Coronary artery (tissue), 2 donors: ENCODE measurements at places on chromosomes 5 and 9.

DNA sequence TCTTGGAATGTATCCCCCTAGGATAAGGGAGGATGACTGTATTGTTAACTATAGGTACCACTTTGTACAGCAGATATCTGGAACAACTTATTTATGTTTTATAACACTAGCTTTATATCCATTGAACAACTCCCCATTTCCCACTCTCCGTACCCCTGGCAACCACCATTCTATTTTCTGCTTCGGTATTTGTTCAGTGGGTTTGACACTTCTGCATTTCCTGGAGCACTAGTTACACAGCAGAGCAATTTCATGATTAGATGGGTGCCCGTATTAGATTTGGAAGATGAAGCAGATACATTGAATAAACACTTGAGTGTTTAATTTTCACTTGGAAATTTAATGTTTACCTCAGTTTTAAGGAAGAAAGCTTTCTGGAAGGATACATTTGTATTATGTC lies 67.4 kb downstream of the SLC46A2 start:
- no peak for DNase-seq

- no peak for DNase-seq
These were observed 380.8 kb upstream of the RFX3 start for GRCh38 chr9:3906437-3907213.

DNA sequence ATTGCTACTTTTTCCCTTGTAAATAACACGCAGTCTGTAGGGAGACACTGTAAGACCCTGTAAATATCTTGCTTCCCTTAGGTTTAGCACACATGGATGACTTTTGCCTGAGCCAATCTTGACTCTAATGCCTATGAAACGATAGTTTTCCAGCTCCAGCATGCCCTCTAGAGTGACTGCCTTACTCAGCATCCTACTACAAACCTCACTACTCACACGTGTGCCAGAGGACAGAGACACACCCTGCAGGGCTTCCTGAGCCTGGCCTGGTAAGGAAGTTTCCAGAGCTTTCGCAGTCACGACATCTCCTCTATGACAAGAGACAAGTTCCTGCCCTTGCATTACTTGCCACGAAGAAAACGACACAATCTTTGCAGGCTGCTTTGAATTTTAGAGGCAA lies 138.1 kb downstream of the ATPSCKMT start:
- no peak for DNase-seq

- no peak for DNase-seq
These were observed 123.8 kb downstream of the FAM170A start for GRCh38 chr5:119752921-119753886.

DNA sequence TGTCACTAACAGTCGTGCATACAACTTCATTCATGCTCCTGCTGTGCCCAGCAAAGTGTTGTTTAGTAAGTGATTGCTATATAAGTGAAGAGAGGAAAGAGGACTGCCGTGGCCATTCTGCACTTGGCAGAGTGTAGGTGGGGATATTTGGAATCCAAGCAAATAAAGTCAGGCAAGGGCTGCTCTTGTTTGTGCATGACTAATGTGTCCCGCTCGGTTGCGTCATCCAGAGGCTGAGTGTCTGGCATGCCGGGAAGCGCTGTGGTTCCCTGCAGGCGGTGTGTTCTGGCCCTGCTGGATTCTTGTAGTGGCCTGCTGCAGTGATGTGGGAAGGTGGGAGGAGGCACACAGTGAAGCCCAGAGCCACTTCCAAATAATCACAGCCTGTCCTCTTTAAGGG lies 136.9 kb upstream of the ANKH start:
- DNase-seq: peak; percentile 97

DNA sequence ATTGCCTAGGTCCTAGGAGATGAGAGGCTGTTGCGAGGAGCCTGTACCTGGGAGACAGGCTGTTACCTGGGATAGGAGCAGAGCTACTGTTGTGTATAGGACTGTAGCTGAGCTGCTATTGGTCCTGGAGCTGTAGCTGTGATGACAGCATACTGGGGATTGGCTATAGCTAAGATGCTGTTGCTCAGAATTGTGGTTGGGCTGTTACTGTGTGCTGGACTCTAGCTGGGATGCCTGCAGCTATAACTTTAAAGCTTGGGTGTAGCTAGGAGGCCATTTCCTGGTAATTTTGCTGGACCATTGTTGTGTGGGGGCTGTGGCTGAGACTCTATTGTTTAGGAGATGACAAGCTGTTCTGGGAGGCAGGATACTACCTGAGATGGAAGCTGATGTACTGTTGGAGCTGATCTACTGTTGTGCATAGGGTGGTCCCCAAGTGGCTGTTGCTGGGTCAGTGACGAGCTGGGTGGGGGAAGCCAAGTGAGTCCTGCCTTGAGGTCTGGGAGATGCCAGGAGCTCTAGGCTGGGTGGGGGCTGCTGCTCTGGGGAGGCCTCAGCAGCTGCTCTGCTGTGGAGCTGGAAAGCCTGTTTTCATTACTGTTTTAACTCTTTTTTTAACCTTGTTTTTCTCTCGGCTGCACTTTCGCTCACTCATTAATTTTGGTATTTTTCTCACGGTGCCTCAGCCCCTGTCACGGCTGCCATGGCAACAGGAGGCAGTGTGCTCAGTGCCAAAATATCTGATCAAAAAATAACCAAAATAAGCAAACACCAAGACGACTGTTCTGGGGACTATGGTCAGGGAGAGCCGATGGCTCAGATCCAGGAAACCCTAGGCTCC lies 3.0 kb upstream of the PCDH1 start:
- no peak for DNase-seq

DNA sequence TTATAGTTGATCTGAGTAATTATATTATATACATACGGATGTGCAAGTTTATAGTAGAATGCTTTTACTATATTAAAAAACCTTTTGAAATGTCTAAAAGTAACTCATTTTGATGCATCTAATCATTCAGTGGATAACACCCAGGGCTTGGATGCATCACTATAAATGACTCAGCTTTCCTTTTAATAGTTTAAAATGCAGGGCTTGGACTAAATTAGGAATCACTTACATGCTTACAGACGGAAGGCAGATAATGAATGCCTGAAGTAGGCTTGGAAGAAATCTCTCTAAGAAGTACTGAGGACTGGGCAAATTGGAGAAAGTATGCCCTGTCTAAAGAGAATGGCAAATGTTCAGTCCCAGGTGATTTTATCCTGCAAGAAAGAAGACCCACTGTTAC lies 362.5 kb upstream of the CCNH start:
- DNase-seq: no peak

GRCh38 chr5:98301547-98301946 lies 471.9 kb upstream of the RGMB start:
- no peak for DNase-seq

- DNase-seq: no peak
These were observed 4.3 kb downstream of the ANAPC2 start for GRCh38 chr9:137183980-137184595.

- DNase-seq: peak; percentile 74
These were observed 25.8 kb downstream of the PTGES2 start for GRCh38 chr9:128101690-128102089.

- DNase-seq: no peak
These were observed 25.5 kb downstream of the KCNMB1 start for GRCh38 chr5:170363671-170364070.

DNA sequence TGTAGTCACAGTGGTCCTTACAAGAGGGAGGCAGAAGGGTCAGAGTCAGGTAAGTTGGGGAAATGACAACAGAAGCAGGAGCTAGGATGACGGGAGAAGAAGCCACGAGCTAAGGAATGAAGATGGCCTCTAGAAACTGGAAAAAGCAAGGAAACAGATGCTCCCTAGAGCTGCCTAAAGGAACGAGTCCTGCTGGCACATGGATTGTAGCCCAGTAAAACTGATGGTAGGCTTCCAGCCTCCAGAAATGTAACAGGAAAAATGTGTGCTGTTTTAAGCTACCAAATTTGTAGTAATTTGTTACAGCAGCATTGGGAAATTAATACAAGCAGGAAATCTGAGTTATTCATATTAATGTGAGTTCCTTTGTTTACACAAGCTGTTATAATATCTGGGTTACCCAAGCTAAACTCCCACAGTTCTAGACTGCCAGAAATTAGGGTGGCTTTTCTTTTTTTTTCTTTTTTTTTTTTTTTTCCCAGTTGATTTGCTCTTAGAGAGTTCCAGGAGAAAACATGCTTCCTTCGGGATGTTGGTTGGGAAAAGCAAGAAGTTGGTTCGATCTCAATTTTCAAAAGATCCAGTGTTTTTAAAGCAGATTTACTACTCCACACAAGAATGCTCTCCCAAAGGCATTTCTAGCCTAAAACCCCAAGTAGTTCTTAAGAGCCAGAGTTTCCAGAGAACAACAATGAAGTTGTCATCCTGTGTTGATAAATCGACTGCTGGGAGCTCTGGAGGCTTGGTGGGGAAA lies 400.0 kb upstream of the SLC24A2 start:
- no peak for DNase-seq

DNA sequence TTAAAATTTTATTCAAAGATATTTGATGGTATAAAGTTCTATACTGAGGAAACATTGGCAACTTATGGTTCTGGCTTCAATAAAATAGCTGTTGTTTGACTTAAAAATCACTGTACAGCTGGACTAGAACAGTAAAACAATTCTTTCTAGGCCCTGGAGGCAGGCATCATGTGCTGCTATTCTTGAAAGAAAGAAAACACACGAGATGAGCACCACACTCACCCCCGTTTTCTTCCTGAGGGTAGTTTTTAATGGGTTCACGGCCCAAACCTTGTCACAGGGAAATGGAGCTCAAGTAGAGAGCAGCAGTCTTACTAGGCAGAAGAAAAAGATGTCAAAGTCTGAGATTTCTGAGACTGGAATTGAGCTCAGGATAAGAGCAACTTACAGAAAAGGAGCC lies 68.0 kb downstream of the FSTL4 start:
- no peak for DNase-seq

DNA sequence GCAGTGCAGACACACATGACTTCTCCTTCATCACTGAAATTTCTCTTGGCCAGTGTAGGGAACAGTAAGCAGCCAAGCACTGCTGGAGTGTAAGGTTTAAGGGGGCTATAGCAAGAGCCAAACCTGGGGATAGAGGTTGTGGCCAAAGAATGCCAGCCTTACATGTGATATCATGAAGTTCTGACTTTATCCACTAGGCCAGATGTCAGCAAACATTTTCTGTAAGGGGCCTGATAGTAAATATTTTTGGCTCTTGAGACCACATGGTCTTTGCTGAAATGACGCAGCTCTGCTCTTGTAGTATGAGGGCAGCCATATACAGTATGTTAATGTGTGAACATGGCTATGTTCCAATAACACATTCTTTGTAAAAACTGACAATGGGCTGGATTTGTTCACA lies 29.7 kb upstream of the FYB1 start:
- DNase-seq: no peak

GRCh38 chr5:140399979-140400729 lies 1.5 kb upstream of the ANKHD1 start:
- DNase-seq: no peak

- no peak for DNase-seq
These were observed 35.7 kb downstream of the SEMA4D start for GRCh38 chr9:89462199-89462598.

DNA sequence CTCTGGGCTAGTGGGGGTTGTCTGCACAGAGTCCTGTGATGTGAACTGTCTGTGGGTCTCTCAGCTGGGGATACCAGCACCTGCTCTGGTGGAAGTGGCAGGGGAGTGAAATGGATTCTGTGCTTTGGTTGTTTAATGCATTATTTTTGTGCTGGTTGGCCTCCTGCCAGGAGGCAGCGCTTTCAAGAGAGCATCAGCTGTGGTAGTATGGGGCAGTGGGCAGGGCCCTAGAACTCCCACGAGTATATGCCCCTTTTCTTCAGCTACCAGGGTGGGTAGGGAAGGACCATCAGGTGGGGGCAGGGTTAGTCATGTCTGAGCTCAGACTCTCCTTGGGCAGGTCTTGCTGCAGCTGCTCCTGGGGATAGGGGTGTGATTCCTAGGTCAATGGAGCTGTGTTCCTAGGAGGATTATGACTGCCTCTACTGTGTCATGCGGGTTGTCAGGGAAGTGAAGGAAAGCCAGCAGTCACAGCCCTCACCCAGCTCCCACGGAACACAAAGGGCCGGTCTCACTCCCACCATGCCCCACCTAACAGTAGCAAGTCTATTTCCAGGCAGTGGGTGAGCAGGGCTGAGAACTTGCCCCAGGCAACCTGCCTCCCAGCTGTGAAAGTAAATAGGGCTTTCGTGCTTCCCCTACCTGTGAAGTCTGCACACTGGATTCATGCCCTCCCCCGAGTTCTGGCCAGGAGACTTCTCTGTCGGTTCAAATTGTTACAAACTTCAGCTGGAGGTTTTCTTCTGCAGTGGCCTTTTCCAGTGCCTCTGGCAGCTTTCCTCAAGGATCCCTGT lies 25.7 kb upstream of the FAM81B start:
- no peak for DNase-seq

GRCh38 chr5:68424799-68425537 lies 209.4 kb downstream of the PIK3R1 start:
- no peak for DNase-seq

DNA sequence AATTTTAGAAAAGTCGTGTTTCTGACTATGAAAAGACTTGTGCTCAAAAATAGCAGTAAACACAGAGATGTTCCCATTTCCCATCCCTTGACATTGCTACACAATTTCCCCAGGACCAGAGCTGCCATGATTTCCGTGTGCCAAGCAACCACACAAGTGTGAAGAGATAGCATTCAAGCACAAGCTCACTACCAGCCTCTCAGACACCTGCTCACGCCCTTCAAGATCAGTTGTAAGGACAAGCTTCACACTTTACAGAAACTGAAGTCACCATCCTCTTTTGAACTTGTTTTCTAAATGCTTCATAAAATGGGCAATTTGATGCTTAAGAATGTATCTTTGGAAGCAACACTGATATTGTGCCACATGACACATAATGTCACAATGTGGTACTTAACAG lies 333.1 kb downstream of the CAAP1 start:
- DNase-seq: no peak

DNA sequence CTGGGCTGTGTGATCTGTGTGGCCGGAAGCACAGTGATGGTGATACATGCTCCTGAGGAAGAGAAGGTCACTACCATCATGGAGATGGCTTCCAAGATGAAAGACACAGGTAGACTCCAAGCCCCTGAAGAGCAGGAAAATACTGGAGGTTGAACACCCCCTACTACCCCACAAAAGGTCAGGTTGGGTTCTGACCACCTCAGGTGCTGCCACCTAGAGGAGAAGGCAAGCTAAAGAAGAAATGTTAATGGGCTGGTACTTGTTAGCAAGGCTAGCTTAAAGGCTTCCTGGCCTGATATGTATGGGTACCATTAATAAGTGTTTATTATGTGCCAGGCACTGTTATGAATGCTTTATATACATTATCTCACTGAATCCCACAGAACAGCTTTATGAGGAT lies 11.7 kb downstream of the NIPAL4 start:
- DNase-seq: no peak

- no peak for DNase-seq
These were observed 185.7 kb downstream of the PLK2 start for GRCh38 chr5:58274191-58274590.
